ENCODE measurements at places on chromosomes 4 and X.

- no peak for DNase-seq
Measured at GRCh38 chr4:53653484-53654053, 62.3 kb upstream of the LNX1 start.

- DNase-seq = peak; percentile 6
Measured at GRCh38 chrX:53481816-53482465, 47.8 kb upstream of the HSD17B10 start.

DNA sequence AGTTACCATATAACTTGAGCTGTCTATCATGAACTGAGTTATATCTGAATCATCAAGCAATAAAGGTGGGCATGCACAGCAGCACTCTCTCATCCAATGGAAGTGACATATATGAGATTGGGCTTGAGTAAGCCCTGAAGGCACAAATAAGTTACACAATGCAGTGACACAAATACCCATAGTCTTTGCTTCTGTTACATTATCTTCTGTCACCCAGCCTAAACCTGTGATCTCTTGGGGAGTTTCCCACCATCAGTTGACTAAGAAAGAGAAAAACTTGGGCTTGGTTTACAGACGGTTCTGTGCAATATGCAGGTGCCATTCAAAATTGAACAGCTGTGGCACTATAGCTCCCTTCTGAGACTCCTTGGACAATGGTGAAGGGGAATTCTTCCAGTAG lies 138.8 kb upstream of the IL15 start:
- no peak for DNase-seq

DNA sequence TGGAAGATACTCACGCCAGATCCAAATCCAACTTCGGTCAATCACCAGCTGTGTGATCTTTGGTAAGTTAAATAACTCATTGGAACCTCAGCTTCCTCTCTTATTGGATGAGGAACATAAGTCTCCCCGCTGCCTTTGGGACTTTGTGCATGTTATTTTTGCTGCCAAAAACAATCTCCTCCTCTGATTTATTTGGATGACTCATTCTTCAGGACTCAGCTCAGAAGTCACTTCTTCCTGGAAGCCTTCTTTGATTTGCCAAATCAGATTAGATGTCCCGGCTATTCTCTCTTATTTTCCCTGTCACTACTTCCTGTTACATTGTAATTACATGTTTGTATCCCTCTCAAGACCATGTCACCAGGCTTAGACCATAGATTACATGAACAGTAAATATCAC lies 138.0 kb upstream of the BOD1L1 start:
- no peak for DNase-seq

DNA sequence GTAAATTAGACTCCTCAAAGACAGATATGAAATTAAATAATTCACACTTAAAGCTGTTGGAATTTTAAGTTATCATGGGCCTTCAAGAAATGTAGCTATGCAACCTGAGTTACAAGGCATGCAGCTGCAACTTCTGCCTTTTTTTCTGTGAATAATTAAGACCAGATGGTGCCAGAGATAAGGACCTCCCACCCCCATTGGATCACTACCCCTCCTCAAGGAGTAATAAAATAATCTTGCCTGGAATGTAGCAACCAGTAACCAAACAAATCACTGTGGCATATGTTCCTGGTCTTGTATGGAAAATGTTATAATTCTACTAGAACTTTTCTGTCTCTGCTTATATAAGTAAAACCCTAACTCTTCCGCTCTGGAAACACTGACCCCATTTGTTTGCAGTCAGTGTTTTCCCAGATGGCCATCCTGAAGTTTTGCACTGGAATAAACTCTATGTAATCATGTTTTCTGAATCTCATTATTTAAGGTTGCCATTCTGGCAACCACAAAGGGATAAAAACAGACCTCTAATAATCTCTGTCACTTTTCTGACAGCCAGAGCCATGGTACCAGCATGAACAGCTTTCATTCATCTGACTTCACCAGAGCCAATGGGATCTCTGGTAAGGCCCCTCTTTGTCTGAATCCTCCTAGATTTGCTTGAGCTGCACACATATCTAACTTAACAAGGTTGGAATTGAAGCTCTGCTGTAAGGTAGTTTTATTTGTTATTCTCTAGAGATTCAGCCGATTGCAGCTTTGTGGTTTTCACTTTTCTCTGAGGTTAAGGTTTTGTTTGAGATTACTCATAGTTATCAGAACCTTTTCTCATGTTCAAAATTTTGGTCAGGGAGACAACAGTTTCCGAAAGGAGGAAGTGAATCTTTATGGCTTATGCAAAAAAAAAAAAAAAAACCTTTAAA lies 274.6 kb downstream of the NAF1 start:
- no peak for DNase-seq

- DNase-seq = no peak
Measured at GRCh38 chr4:86031927-86032326, 327.9 kb downstream of the MAPK10 start.

- DNase-seq = no peak
Measured at GRCh38 chrX:16039834-16040233, 83.5 kb upstream of the GRPR start.

- DNase-seq = no peak
Measured at GRCh38 chr4:83083925-83084475, 30.5 kb downstream of the PLAC8 start.

- no peak for DNase-seq
Measured at GRCh38 chr4:78297116-78297800, 240.1 kb downstream of the FRAS1 start.

GRCh38 chr4:67332627-67333026 lies 212.7 kb downstream of the CENPC start:
- DNase-seq = no peak

DNA sequence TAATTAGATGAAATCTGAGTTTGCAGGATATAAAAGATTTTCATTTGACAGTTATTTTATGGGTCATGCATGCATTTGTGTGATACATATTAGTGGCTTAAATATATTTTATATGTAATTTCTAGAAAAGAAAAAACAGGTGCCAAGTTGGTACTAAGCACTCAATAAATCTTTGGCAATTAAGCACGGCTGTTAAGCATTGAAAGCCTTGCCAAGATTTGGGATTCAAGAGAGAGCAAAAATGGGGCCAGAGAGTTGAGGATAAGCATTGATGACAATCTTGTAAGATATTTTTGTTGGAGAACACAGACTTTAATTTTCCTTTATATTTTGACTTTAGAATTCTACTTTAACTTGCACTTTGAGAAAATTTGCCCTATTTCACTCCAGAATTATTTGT lies 249.8 kb upstream of the MAD2L1 start:
- no peak for DNase-seq

- DNase-seq = no peak
Measured at GRCh38 chr4:6509587-6509986, 37.2 kb upstream of the PPP2R2C start.

GRCh38 chr4:186840222-186840701 lies 116.6 kb upstream of the FAT1 start:
- DNase-seq = no peak

DNA sequence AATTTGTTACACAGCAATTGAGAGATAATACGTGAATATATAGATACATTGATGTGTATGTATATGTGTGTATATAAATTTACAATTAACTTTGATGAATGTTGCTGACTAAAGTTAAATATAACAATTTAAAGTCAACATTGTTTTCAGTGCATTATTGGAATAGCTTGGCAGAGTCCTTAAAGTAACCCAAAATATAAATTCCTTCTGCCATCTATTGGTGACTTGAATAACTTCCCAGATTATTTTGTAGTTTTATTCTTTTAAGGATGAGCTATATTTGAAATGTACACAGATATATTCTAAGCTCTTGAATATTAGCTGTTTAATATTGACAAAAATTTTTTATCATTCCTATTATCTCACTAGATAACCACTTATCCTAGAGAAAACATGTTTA lies 298.2 kb upstream of the FSTL5 start:
- DNase-seq = no peak

- no peak for DNase-seq
Measured at GRCh38 chr4:182536221-182536811, 293.1 kb downstream of the TENM3 start.

DNA sequence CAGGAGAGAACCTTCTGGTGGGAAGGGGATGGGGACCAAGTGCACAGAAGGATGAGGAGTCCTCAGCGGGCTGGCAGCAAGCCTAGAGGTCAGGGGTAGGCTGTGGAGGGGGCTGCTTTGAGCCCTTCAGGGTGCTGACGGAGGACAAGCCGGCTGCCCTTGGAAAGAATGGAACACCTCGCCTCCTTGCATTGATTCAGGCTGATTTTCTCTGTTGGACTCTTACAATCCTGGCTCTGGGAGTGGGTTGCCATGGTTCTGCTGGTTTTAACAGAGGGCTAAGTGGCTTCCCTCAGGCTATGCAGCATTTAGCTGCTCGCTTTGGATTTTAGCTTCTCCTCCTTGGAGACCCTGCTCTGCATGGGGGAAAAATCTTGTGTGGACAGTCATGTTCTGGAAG lies 49.4 kb upstream of the CHRNA9 start:
- DNase-seq = no peak

- DNase-seq = no peak
Measured at GRCh38 chr4:152601156-152601555, 65.3 kb upstream of the FBXW7 start.

- no peak for DNase-seq
Measured at GRCh38 chr4:8867624-8868320, 3.9 kb downstream of the HMX1 start.

GRCh38 chr4:113499696-113500095 lies 261.8 kb downstream of the CAMK2D start:
- no peak for DNase-seq

- DNase-seq = no peak
Measured at GRCh38 chr4:10611673-10612072, 72.9 kb downstream of the CLNK start.

GRCh38 chr4:140014284-140014683 lies 139.7 kb downstream of the MAML3 start:
- no peak for DNase-seq

DNA sequence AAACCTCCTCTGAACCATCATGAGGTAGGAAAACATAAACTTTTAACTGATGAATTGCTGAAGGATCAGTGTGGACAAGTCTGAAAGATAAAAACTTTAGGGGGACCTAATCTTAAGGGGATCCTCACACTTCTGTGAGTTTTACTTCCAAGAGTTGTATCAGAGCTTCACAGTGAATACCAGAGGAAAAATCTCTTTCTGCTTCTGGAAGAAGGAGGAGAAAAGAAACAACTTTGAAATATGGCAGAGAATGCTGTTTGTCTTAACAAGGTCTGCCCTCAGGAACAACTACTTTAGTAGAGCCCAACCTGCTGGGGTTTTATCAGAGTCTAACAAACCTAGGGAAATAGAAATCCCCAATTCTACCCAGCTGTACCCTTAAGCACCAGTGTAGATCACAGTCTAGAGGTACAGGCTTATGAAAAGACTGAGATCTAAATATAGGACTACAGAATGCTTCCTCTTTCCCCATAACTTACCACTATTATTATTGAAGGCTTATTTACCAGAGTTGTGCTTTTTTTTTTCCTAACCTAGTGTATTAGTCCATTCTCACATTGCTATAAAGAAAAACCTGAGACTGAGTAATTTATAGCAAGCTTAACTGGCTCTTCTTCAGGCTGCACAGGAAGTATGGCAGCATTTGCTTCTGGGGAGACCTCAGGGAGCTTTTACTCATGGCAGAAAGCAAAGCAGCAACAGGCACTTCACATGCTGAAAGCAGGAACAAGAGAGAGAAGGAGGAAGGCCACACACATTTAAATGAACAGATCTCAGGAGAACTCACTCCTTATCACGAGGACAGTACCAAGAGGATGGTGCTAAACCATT lies 167.9 kb downstream of the CAMK2D start:
- DNase-seq = no peak

DNA sequence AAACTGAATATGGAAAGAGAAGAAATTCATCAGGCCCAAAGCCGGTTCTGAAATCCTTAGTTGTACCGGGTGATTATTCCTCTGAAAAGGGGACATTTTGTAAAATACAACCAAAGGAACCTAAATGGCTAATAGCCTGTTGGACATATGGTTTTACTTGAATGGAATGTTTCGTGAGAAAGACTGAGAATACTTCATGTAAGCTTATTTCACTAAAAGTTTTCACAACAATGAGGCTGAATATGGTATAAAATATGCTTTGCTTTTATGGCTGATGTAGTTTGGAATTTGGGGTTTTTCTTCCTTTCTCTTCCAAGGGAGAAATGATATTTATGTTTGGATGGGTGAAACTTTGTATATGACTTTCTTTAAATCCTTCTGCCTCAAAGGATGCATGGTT lies 2.7 kb downstream of the GRIA3 start:
- DNase-seq = no peak

- no peak for DNase-seq
Measured at GRCh38 chr4:130393231-130393630, 1297.3 kb downstream of the C4orf33 start.

GRCh38 chrX:29627833-29628232 lies 587.5 kb upstream of the MAGEB2 start:
- DNase-seq = no peak

DNA sequence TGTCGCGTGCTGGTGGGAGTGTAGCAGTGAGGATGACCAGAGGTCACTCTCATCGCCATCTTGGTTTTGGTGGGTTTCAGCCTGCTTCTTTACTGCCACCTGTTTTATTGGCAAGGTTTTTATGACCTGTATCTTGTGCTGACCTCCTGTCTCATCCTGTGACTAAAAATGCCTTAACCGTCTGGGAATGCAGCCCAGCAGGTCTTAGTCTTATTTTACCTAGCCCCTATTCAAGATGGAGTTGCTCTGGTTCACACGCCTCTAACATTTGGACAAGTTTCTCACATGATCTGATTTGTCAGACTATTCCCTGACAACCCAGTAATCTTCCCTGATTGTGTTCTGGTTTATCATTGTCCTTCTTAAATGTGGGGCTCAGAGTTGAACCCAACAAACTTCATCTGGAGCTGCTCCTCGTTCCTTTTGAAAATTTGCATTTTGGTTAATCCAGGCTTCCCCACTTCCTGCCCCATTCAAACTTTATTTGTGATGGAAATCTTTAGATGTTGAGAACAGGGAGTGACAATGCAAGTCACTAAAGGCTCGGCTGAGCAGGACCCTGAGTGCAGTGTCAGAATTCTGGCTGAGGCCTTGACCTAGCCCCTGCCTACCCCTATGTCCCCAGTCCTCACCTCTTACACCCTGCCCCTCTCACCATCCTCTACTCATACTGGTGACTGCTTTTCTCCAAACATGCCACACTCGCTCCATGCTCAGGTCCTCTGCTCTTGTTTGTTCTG lies 226.8 kb downstream of the STIM2 start:
- no peak for DNase-seq

- no peak for DNase-seq
Measured at GRCh38 chr4:163815776-163816175, 321.3 kb downstream of the TMA16 start.

GRCh38 chr4:82038936-82039335 lies 334.9 kb downstream of the HNRNPD start:
- no peak for DNase-seq
